ENCODE measurements at places on chromosomes 2 and 18.

DNA sequence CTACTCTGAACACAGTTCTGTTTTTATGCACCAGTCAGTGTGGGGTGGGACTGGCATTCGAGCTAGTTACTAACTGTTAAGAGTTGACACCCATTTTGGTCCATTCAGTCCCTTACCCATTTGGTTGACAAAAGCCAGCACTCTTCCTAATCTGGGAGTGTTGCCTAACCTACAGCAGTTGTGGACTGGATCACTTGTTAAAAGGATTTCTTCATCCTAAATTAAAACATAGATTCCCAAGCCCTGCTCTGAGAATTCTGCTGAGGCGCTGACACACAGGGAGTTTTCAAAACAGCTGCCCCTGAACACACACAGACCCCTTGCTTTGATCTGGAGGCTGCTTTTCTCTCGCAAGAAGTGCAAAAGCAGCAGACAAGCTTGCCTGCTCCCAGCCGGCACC lies 6.4 kb downstream of the TIMM21 start:
- DNase-seq = no peak

DNA sequence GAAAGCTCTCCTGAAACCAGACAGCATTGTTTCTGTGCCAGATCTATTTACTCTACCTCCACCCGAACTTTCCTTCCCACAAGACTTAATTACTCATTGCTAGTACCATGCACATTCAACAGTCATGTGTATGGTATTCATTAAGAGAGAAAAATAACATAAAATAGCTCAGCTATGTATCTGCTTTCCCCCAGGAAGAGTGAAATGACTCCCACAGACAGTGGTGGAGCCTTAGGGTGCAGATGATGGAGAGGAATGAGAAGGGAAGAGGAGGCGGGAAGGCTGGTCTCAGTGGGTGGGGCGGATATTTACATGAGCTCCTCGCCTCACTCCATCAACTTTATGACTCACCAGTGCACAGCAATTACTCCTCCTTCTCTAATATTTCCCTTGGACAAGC lies 724.5 kb downstream of the EPHA4 start:
- no peak for DNase-seq

DNA sequence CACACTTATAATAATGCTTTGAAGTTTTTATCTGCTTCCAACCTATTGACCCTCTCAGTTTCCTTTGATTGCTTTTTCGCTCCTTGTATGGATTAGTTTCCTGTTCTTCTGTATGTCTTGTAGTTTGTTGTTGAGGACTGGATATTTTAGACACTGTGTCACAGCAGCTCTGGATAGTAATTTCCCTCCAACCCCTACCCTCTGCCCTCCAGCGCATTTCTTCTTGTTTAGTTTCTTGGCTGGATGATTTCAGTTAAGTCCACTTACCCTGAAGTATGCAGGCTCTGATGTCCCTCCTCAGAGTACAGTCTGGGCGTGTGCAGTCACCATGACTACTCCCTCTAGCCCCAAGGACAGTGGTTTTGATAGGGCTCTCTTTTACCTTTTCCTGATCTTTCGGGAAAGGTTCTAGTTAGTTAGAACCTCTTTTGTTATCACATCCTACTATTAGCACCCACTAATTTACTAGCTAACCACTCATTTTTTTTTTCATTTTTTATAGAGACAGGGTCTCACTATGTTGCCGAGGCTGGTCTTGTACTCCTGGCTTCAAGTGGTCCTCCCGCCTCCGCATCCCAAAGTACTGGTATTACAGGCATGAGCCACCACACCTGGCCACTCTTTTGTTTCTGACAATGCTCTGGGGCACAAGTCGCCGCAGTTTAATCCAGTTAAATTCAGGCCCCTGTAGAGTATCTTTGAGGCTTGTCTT lies 16.3 kb upstream of the LYG1 start:
- no peak for DNase-seq

DNA sequence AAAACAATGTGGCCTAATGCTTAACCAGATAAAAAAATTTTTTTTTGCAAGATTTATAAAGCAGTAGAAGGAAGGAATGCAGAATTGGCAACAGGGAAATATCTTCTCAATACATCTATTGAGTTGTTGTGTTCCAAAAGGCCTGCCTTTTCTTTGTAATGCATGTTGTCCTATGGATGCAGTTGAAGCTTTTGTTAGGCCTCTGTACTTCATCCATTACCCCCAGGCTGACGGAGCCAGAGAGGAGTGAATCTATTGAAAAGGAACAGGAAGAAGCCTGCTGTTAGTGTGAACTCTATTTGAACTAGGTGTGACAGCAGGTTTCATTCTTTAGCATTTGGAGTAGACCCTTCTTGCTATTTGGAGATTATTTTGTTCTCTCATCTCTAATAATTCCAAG lies 56.5 kb downstream of the MTX2 start:
- DNase-seq = no peak

- no peak for DNase-seq
Measured at GRCh38 chr2:215607766-215608165, 171.9 kb upstream of the FN1 start.

DNA sequence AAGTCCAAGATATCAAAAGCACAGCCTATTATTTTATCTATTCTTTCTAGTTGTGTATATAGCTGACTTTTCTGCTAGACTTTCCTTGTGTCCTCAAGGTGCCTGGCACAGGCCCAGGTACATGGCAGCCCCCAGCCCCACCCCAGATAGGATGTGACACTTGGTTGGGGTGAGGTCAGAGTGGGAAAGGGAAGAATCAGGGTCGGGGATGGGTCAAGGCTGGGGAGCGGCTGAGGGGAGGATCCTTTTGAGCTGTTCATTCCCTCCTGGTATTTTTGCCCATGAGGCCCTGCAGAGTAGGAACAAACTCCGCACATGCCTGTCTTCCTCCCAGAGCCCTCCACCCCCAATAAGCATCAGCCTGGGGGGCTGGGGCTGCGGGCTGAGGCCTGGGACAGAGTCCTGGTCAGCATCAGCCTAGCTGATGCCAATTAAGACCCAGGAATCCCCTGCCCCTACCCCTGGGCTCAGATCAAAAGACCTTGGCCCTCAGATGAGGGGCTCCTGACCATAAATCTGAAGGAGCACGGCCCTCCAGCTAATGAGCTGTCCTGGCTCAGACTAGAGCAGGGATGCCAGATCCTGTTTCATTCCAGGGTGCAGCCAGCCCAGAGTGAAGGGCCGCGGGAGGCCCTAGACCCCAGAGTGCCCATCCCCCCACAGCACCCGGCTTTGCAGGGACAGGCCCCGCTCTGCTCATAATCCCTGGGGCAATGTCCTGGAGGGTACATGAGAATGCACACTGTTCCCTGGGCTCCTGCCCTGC lies 85.3 kb downstream of the SDC1 start:
- DNase-seq = no peak

GRCh38 chr18:29002747-29003146 lies 825.8 kb upstream of the CDH2 start:
- no peak for DNase-seq

- DNase-seq = no peak
Measured at GRCh38 chr18:24627644-24628315, 167.3 kb downstream of the HRH4 start.

DNA sequence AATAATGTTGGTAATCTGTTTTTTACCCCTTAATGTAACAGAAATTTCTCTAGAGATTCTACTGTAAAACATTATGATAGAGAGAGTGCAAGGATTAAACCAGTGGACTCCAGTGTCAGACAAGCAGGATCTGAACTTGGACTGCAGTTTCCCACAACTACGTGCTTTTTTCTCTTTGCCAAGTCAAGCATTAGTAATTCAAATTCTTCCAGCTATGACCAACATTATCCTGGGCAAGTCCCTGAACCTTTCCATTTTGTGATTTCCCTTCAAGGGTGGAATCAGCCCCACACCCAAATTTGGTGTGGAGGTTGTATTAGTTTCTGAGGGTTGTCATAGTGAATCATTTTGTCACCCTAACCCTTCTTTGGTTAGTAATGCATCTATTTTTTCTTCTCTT lies 482.0 kb downstream of the ZNF516 start:
- no peak for DNase-seq

DNA sequence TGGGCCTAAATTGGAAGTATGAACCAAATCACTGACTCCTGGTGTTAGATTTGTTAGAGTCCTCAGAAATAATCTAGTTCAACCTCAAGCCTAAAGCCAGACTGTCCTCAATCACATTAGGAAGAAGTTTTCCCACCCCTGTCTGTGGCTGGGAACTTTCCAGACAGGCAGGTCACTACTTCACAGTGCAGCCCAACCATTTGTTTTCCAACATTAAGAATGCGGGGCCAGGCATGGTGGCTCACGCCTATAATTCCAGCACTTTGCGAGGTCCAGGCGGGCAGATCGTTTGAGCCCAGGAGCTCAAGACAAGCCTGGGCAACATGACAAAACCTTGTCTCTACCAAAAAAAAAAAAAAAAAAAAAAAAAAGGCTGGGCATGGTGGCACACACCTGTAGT lies 5.5 kb upstream of the OSBPL1A start:
- no peak for DNase-seq

GRCh38 chr2:9815844-9816279 lies 27.4 kb upstream of the TAF1B start:
- DNase-seq = no peak

- no peak for DNase-seq
Measured at GRCh38 chr2:26767129-26767528, 3.0 kb downstream of the SLC35F6 start.

GRCh38 chr2:118047380-118047826 lies 33.5 kb upstream of the CCDC93 start:
- DNase-seq = no peak

DNA sequence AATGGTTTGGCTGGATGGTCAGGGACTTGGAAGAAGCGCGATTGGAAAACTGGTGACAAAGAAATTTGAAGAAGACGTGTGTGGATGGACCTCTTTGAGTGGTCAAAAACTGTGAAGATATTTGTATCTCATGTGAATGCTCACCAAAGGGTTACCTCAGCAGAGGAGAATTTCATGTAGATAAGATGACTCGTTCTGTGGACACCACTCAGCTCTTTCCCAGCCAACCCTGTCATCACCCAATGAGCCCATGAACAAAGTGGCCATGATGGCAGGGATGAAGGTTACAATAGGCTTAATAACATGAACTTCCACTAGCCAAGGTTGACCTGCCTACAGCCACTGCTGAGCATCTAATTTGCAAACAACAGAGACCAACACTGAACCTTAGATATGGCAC lies 248.3 kb downstream of the KCNE4 start:
- no peak for DNase-seq

GRCh38 chr18:45962461-45962860 lies 4.7 kb downstream of the EPG5 start:
- DNase-seq = no peak

DNA sequence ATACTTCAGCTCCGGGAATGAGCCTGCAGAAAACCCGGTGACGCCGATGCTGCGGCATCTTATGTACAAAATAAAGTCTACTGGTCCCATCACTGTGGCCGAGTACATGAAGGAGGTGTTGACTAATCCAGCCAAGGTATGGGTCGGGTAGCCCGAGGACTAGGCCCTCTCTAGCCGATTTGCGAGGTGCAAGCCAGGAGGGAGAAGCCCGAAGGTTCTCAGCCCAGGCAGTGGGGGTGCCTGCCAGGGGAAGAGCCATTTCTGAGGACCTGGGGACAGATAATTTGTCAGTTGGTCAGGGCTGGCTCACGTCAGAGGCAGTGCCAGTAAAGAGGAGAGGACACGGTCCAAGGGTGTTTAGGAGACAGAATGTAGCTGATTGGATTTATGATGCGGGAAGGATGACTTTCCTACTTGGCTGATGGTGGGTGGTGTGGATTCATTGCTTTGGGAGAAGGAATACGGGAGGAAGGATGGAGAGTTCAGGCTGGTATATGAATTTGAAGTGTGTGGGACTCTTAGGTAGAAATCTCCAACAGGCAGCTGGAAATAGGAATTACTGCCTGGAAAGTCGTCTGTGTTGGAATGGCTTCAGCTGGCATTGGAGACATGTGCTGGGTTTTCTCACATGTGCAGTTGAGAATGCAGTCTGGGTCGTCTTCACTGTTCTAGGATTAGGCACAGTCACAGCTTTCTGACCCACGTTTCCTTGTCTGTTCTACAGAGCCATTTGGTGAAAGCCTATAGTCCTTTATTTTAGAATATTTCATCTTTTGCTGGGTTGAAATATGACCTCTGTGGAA lies 874 bp downstream of the NDUFAF7 start:
- DNase-seq = no peak

GRCh38 chr2:207875473-207876212 lies 105.9 kb upstream of the FZD5 start:
- no peak for DNase-seq

GRCh38 chr2:237030382-237030781 lies 55.3 kb upstream of the COPS8 start:
- no peak for DNase-seq

- DNase-seq = peak; percentile 90
Measured at GRCh38 chr2:197804049-197804757, at the start of gene PLCL1. PLCL1 (plus strand) TSS chr2:197804593.

DNA sequence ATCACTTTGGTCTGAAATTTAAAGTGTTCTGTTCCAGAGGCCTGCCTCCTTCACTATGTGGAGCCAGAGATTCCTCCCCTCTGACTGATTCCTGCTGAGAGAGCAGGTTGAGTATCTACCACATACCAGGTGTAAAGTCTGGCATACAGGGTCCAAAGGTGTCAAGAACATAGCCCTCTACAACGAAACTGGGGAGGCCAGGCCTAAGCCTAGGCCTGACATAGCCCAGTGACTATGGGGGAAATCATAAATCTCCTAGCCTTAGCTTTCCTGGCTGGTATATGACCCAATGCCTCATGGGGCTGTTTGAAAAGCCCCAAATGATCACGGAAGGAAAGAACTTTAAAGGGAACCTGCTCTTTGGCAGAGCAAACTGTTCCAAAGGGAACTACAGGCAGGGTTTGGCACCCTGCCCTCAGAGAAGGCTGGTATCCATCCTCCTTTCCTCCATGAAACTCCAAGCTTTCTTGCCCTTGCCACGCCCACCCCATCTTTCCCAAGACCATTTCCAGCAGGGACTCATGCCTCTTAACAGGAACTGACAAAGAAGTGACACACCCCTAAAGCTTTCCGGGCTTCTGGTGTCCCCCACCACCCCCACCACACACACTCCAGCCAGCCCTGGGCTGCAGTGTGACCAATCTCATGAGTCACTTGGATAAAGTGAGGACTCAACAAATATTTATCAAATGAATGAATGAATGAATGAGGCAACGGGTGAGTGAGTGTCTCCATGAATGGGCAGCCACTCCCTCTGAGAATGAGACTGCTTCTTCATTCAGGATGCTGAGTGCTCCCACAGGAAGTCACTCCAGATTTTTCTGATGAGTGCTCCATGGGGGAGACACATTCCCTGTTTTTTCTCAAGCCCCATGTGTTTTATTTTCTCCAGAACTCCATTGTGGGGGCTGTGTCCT lies 114.5 kb upstream of the STPG4 start:
- DNase-seq = no peak
